SK-N-MC (cell line): ENCODE measurements at places on chromosomes 5 and 9.

GRCh38 chr5:176748967-176749935 is 61.1 kb upstream of the UNC5A start:
- DNase-seq: no peak

DNA sequence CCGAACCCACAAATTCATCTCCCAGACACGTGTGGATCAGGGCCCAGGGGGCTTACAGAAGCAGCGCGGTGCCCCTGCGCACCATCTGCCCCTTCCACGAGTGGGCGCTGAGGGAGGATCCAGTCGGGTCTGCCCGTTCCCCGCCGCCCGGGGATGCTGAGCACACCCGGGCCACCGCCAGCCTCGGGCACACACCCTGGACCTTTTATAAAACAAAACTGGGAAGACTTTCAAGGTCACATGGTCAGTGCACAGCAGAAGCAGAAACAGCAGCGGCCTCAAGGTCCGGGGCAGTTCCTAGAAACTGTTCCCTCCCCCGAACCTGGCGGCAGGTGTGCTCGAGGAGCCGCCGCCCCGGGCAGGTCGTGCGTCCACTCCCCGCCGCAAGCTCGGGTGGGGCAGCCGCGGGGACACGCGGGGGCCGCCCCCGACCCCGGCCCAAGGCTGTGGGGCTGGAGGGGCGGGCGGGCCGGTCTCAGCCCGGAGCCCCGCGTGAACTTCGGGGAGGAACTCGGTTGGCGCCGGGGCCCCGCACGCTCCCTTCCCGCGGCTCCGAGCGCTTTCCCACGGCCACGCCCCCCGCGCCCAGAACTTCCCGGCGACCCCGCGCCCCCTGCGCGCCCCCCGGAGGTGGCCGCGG is 633 bp upstream of the PPP1R26 start:
- DNase-seq: no peak

DNA sequence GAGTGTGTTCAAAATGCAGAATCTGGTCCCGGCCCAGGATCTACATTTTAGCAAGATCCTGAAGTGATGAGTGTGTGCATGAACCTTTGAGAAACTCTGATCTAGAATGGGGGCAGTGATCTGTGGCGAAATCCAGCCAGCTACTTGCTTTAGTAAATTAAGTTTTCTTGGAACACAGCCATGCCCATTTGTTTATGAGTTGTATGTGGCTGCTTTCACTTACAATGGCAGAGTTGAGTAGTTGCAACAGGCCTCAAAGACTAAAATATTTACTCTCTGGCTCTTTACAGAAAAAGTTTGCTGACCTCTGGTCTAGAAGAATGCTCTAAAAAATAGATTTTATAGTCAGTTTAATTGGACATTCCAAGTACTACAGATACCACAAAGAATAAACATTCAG is 588.3 kb downstream of the BNC2 start:
- DNase-seq: peak; percentile 10

DNA sequence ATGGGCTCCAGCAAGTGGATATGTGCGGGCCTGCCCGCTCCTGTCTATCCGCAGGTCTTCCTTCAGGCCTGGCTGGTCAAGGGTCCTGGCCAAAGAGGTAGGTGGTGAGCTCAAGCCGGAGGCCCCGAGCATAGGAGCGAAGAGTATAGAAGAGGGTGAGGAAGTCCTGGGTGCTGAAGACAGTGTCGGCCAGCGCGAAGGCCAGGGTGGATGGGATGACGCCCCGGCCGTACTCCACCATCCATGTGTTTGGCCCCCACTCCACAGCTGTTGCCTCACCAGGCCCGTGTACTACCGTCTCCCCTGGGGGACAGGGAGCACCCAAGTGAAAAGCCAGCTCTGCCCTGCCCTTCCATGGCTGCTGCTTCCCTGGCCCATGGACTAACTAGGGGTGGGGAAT is 2.0 kb downstream of the SIGMAR1 start:
- no peak for DNase-seq

DNA sequence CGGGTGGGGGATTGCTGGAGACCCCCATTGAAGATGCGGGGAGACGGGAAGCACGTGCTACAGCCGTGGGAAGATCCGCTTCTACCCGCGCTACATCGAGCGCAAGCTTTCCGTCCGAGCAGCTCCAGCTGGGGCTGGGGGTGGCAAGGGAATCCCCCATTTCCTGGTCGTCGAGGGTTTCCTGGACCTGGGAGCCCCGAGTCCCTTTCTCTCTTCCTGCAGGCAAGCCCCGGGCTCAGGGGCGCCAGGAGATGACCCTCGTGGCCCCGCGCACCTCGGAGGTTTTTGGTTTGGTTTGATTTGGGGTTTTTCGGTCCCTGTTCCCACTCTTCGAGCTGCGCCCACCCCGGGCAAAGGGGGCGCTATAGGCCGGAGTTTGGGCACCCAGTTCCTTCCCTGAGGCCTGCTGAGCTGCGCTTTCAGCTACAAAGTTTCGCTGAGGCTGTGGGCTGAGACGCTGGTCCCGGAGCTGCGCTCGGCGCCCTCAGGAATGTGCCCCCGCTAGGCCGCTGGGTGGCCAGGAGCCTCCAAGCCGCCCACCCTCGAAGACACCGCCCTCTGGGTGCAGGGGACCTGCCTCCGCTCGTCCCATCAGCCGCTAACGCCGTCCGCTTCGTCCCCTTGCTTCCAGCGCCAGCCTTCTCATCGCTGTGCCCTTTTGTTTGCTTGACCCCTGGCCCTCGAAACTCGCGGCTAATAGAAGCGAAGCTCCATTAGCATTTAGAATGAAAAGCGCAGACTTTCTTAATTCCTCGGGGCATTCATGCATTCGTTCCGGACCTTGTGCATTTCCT is 2.9 kb downstream of the NR4A3 start:
- DNase-seq: no peak

- DNase-seq: no peak
Observed at GRCh38 chr5:52856564-52856963, 68.8 kb downstream of the ITGA1 start.

DNA sequence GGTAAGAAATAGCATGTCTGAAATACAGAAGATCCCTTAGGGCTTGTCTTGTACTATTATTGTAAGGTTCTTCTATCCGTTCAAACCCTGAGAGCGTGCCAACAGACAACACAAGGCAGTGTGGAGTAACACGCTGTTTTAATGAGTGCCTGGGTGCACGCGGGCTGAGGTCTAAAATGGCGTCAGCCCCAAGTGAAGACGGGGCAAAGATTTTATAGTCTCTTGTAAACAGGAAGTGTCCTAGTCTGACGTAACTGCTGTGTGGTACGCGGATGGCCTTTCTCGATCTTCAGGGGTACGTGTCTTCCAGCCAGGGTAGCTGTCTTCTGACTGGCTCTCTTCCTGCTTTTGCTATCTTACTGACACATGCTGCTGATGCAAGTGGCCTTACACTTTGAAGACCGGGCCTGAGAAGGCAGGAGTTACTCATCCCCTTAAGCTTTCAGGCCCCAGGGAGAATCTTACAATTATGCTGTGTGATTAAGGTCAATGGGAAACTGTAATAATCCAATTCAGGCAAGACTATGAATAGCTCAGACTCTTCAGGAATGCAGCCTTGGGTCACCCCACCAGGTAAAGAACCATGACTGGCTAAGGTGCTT is 1812.0 kb upstream of the CDH9 start:
- DNase-seq: no peak

DNA sequence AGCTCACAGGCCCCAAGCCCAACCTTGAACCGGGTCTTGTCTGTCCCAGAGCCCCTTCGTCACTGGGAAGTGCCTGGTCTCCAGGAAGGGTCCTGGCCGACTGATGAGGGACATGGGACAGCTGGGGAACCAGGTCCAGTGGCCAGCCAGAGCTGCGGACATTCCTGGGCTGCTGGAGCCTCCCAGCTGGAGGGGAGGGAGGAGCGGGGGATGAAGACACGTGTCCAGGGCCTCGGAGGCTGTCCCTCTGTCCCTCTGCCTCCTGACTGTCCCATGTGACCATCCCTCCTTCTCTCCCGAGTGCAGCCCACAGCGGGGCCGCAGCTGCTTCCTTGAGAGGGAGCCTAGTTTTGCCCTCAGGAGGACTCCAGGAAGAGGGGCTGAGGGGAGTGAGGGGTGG is 41.7 kb upstream of the UBAC1 start:
- DNase-seq: no peak

GRCh38 chr9:37342493-37342892 is 80.0 kb upstream of the GRHPR start:
- no peak for DNase-seq

GRCh38 chr9:120720404-120720803 is 6.1 kb upstream of the MEGF9 start:
- DNase-seq: no peak

- no peak for DNase-seq
Observed at GRCh38 chr5:174690271-174690670, 34.1 kb upstream of the MSX2 start.

DNA sequence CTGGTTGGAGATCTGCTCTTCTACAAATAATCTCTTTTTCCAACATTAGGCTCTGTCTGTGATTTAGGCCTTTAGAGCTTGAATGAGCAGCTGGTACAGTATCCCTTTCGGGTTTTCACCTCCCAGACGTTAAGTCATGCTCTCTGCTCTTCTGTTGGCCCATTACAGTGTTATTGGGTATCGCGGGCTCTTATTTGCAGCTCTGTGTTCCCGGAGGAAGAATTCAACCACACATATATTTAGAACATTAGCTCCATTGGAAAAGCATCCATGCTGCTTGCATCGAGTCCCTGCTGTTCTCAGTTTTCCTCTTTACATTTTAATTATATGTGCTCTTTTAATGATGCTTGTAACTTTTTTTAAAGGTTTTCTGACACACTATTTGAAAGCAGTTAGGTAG is 278.0 kb upstream of the ADCY2 start:
- no peak for DNase-seq

DNA sequence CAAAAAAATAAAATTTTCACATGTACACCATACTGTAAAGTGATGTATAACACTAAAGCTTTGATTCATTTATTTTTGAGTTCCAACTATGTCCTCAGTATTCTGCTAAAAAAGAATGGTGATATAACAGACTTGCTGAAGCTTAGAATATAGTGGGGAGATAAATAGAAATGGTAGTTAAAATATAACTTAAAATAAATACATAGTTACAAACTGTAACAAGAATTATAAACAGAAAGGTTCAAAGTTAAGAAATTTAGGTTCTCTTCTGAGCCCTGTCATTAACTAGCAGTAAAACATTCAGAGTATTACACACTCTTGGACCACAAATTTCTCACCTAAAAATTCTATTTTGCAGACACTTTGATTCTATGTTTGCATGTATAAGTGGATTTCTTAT is 392.1 kb downstream of the ANXA1 start:
- DNase-seq: no peak

- DNase-seq: no peak
Observed at GRCh38 chr5:173670791-173671120, 54.3 kb upstream of the BOD1 start.

DNA sequence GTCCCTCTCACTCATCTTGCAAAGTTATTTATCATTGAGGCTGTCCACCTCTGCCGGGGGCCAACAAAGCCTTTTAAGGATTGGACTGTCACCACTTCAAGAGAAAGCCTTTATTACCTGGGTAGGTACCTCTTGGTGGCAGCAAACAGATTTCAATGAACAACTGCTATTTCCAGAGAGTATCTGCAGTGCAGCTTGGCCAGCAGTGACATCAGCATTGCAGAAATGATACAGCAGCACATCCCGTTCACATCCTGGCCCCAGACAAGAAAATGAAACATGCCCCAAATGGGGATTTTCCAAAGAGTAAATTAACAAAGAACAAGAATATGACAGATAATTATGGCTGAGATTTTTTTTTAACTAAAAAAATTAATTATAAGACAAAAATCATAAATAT is 2.3 kb upstream of the SPATA6L start:
- no peak for DNase-seq

DNA sequence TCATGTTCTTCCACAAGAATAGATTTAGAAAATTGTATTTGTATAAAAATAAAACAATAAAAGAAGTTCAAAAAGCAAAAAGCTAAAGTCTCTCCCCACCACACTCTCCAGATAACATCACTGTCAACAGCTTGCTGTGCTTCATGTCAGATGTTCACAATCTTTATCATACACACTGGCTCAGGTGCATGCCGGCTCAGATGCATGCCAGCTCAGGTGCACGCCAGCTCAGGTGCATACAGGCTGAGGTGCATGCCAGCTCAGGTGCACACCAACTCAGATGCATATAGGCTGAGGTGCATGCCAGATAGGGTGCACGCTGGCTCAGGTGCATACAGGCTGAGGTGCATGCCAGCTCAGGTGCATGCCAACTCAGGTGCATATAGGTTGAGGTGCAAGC is 26.5 kb downstream of the SEMA4D start:
- DNase-seq: no peak

DNA sequence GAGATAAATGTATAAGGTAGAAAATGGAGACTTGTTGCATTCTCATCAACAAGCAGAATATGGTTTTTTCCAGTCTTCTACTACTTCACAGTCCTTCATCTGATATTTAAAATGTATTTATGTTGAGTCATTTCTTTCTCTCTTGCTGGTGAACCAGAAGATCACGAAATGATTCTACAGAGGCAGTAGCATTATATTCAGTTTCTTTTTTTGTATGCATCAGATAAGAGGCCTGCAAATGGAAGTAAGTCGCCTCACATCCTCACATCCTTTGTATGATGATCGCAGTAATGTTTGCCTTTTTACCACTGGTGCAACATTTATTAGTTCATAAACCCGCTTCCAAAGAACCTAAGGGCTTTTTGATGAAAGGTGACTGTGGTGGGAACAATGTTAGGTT is 22.1 kb upstream of the IL13 start:
- no peak for DNase-seq

DNA sequence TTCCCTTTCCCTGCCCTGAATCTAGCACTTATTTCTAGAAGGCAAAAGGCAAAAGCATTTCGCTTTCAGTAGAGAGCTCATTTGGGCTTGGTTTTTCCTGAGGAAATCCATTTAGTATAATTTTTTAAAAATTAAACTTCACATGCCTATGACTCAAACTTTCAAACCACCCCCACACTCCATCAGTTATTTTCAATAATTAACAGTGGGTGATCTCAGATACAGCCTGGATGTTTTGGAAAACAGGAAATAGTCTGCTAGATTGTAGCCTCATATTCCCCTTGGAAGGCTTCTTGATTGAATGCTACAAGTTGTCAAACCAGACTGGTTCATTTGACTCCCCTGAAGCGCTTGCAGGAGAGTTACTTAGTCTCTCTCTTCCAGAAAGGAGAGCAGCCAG is 40.6 kb downstream of the SEMA5A start:
- no peak for DNase-seq

- no peak for DNase-seq
Observed at GRCh38 chr9:91946196-91946595, 3.8 kb downstream of the ROR2 start.
